ENCODE measurements at places on chromosomes 4 and X.
A peak's percentile ranks its signal among the peaks of the same experiment; 100 is the strongest.

GRCh38 chrX:113892401-113892800 lies 691.5 kb upstream of the HTR2C start:
- DNase-seq, result no peak

GRCh38 chr4:52192721-52193135 lies 141.6 kb downstream of the SPATA18 start:
- DNase-seq, result no peak

- DNase-seq, result no peak
These were observed 141.5 kb upstream of the SMAD1 start for GRCh38 chr4:145340071-145340675.

DNA sequence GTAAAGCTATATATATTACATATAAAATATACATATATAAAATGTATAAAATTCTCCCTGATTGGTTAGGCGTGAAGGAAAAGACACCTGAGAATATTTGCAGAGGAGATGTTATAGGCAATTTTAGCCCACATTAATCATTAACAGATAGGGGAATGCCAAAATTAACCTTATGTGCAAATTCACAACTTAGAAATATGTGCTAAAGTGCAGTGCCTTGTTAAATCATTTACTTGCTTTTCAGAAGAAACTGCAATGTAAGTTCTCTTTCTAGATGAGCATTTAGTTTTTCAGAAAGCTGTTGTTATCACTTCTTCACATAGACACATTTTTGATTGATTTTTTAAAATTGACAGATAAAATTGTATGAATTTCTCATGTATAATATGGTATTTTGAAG lies 5.6 kb downstream of the TASL start:
- DNase-seq, result no peak

DNA sequence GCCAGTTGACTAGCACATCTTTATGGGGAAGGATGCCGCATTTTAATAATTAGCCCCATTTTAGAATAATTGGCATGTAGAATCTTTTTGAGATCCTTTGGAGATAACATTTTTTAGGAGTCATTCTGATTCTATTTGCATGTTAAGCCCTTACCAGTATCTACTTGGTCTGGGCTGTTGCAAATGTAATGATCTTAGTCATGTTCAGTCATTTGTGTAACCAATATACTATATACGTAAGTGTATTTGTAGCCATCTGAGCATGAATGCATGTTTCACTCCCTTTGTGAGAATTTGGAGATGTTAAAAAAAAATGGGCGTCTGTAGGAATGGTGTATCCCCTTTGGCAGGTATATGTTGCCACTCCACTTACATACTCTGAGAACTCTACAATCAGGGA lies 119.1 kb downstream of the TEX13A start:
- DNase-seq, result no peak

DNA sequence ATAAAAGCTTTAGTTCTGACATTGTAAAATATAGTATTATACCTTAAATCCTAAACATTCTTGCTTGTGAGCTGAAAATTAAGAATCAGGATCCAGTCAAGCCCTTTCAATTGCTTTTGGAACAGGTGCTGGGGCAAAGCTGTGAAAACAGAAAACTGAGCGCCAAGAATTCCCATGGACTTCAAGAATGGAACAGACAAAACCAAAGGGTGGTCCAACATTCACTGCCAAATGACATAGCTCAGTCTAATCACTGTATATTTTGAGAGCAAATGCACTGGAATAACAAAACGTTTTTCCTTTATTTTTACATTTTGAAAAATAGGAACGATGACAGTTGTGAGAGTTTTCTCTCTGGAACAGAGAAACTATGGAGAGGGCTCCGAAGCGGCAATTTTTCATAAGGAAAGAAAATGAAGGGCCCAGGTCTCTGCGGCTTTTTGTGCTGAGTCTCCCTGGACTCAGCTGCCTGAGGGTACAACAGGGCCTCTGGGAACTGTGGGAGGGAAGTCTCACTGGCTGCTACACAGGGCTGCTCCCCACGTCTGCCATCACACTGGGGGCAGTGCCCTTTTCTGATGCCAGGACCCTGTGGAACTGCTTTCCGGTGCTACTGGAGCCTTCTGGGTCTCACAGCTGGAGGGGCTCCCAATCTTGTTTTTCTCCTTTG lies 56.0 kb upstream of the BMPR1B start:
- DNase-seq, result no peak

DNA sequence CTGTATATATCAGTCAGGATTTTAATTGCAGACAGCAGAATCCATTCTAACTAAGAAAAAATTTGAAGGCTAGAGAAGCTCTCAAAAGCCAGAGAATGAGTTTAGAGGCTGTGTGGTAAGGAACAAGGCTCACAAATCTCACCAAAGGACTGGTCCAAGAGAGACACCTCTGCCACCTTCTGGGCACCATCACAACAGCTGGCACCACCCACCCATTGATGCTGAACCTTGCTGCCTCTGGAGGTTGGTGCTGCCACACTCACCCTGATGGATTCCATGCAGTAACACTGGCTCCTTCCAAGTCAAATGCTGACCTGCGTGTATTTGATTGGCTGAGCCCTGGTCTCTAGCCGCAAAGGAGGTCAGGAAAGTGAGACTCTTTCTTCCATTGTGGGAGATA lies 100.8 kb downstream of the BEND2 start:
- no peak for DNase-seq

GRCh38 chr4:82739287-82740190 lies 59.1 kb downstream of the SCD5 start:
- DNase-seq, result peak; percentile 83

- DNase-seq, result no peak
These were observed 101.1 kb downstream of the PCDH7 start for GRCh38 chr4:30821275-30821674.

- no peak for DNase-seq
These were observed 72.3 kb downstream of the SLIT2 start for GRCh38 chr4:20323991-20324390.

- no peak for DNase-seq
These were observed at the start of gene P2RY10 for GRCh38 chrX:78945186-78945912. Gene P2RY10 (plus strand): TSS chrX:78945391. CDS start chrX:78960521, 15,130 bp downstream.

DNA sequence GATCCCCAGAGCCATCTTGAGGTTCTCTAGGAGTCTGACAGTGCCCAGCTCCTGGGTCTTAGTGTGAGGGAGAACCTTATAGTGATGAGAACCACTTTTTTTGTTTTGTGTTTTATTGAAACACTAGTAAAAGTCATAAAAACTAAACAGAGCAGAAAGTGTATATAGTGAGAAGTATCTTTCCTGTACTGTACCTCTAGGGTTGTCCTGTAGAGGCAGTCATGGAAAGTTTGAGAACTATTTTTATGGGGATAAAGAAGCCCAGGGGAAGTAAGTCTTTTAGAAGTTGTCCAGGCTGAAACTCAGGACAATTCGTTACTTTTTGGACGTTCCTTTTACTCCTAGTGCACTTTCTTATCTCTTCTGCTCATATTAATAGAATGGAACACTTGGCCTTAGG lies 40.9 kb downstream of the ADH5 start:
- DNase-seq, result no peak

DNA sequence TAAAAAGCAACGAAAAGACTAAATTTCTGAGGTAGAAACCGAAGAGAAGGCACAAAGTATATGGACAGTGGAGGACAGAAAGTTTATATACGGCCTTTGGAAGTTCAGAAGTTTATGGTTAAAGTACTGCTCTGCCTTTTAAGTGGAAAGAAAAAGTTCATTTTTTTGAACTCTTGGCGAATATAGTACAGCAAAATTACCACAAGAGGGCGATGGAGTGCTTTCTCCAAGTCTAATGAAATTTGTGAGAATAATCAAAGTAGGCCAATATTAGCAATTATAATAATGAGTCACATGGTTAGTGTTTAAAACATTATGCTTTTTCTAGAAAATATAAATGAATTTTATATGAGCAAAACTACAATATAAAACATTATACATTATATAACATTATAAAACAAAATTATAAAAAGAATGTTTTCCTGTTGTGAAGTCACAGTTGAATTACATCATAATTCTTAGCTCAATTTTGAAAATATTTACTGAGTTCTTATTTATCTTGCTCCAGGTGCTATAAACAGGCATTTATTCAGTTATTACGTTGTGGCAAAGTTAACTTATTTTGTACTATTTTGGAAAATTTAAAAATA lies 136.2 kb upstream of the BMPR1B start:
- DNase-seq, result no peak

GRCh38 chrX:44344194-44344593 lies 722 bp upstream of the EFHC2 start:
- DNase-seq, result no peak

- no peak for DNase-seq
These were observed 36.9 kb downstream of the MAGEA9 start for GRCh38 chrX:149818652-149819051.
